Brain microvascular endothelial cell (primary cell): ENCODE measurements at places on chromosomes 6 and 20.

- no peak for DNase-seq
Measured at GRCh38 chr20:45782890-45783289, 8.8 kb downstream of the WFDC3 start.

DNA sequence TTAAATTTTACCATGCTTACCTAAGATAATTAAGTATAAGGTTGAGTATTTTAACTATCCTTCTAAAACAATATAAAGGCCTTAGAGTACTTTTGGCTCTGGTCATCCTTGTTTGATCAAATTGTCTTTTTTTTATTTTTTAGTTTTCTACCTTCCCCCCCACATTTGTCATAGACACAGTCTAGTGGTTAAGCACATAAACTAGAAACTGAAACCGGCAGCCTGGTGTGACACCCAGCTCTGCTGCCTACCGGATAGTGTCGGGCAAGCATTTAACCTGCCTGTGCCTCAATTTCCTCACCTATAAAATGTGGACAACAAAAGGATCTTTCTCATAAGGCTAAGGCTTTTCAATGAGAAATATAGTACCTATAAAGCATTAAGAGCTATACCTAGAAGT lies 21.6 kb upstream of the TULP4 start:
- no peak for DNase-seq

GRCh38 chr20:707451-708110 lies 32.0 kb upstream of the SCRT2 start:
- DNase-seq, result no peak

DNA sequence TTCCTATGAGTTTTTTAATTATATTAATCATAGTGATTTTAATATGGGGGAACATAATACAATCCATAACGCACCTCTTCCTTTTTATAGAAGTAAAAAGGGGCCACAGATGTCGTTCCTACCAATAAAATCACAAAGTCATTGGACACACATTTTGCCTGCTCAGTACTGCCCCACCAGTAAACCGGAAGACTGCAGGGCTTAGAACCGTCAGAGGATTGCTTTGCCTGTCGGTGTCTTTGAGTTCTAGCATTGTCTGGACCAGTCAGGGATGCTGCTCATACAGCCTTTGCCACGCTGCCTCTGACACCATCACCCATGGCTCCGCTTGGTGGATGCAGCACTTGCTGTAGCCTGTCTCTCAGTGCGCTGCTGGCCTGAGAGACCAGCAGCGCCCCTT lies 853.6 kb downstream of the C6orf118 start:
- no peak for DNase-seq

- peak; percentile 49 for DNase-seq
Measured at GRCh38 chr20:37345339-37346235, at the start of gene SRC. SRC (plus strand) TSS chr20:37346140; CDS start chr20:37384154, 38,014 bp downstream.

DNA sequence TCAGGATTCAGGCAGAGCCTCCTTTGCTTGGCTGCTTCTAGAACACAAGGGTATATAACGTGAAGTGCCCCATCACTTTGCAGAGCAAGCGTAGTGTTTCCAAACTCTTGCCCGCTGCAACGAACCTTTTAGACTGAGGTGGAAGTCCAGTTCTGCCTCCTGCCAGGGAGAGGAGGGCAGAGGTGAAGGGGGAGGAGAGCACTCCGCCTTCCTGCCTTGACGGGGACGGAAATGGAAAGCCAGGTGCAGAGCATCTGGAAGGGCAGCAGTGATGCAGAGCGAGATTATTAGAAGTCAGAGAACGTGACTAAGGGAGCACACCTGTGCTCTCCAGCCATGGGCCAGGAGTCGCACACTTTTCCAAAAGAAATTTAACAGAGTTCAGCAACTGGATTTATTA lies 63.4 kb downstream of the RREB1 start:
- no peak for DNase-seq
